Activated naive CD4-positive, alpha-beta T cell treated with anti-CD3 and anti-CD28 coated beads, Interleukin-2, amount 50 U/mL, for 72 hours (primary cell): ENCODE measurements at places on chromosomes 6 and 20. TPM values are rescaled to one million over a fixed set of nuclear protein-coding genes. Genes with fewer than 3 reads are reported as not detected.

Gene SLC22A2
- not detected for total RNA-seq

DNA sequence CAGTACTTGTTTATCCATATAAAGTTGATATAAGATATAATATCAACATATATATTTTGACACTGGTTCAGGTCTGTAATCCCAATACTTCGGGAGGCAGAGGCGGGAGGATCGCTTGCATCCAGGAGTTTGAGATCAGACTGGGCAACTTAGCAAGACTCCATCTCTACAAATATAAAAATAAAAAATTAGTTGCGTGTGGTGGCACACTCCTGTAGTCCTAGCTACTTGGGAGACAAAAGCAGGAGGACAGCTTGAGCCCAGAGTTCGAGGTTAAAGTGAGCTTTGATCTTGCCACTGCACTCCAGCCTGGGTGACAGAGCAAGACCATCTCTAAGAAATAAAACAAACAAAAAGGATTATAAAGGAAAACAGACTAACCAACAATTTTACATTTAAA lies 8.9 kb upstream of the KATNA1 start:
- DNase-seq, result no peak

DNA sequence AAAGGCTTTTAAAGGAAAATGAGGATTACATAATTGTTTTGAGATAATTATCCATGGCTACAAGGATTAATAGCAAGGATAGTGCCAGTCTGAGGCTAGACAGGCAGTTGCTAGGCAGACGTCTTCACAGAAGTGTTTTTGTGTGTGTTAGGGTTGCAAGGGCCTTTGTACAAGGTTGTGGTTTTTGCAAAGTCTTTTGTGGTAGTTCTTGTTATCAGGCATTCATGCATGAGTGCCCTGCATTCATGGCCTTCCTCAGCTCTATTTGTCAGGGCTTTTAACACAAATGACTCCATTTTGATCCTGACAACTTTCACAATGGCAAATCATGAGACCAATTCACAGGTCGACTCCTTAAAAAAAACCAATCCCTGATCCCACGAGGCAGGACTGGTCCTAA lies 68.1 kb upstream of the TXNDC5 start:
- DNase-seq, result no peak

Gene TFAP2B
- not detected for total RNA-seq

- DNase-seq, result peak; percentile 23
Observed at GRCh38 chr6:6798448-6798860, 209.9 kb downstream of the LY86 start.

DNA sequence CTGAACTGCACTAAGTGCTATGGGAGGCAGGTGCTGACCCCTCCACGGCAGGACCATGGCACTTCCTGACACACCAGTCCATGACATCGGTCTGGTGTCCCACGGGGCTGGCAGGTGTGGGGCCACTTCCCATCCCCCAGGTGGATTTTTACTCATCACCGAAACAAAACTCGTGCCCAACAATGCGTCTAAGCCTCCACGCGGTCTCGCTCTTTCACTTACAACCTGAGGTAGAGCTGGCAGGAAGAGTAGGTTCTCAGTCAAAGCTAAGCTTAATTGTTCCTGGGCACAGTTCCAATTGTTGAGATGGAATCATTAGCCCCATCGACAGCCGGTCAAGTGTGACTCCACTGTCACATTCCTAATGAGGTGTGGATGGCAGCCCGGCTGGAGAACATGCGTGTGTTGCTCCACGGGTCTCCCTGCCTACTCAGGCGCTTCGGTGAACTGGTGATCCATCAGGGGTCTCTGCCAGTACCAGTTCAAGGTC lies 125.7 kb downstream of the SLC23A2 start:
- no peak for DNase-seq

GRCh38 chr6:9761220-9761619 lies 653.7 kb downstream of the TFAP2A start:
- DNase-seq, result no peak

DNA sequence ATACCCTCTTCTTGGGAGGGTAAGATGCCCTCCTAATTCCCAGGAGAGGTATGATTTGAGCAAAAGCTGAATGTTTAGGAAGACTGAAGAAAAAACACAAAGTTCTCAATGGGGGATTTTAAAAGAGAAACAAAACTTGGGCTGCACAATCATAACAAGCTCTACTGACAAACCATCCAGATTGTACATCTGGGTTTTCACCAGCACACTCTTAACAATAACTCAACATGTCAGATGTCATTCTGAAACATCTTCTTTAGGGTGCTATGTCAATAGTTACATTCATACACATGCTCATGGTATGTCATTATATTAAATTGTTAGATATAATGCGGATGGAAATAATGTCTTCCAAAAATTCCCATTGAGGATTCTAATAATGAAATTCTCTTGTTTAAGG lies 95.1 kb downstream of the ASCC3 start:
- no peak for DNase-seq

Gene SAPCD1
- 13.3 TPM for total RNA-seq

DNA sequence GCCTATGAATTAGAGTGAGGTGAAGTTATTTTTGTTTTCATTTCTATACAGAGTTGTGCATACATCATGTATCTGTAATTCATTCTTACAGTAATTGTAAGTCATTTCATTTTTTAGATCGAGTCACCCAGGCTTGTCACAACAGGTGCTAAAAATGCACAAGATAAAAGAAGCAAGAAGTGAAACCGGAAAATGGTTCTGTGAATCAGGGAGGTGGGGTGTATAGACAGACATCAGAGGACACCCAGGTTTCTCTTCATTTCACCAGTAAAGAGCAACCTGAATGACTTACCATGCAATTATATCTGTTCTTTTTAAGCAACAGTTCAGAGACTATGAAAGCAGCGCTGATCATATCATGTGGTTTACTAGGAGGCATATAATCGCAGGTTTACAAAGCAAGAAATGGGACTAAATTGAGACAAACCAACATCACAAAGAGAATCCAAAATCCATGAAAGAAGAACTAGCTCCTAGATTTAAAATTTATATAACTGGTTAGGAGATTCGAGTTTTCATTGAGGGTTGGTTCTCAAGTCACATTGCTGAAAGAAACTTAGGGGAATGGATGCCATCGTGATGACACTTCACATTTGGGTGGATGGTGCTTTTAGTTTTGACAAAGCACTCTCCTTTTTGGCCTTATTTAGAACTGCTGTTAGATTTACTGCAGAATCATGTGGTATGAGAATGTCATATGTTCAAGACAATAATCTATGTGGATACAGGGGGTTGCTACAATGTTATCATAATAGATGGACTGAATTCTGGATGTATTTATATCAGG lies 27.9 kb upstream of the TBC1D7 start:
- DNase-seq, result peak; percentile 36
